ENCODE measurements at places on chromosomes 5 and 9. TPM values are rescaled to one million over a fixed set of nuclear protein-coding genes. Genes with fewer than 3 reads are reported as not detected.

The LRRC14B gene
- total RNA-seq: not detected

The SUSD1 gene
- total RNA-seq: 16.3 TPM

The GFRA3 gene
- 1.8 TPM for total RNA-seq

The ACTBL2 gene
- not detected for total RNA-seq

The NFIB gene
- 76.4 TPM for total RNA-seq

The CRHBP gene
- 0.14 TPM for total RNA-seq

The NEK6 gene
- 4.6 TPM for total RNA-seq

The PDE6A gene
- not detected for total RNA-seq

The C9 gene
- not detected for total RNA-seq

The ADGRV1 gene
- 13.6 TPM for total RNA-seq

The OR1Q1 gene
- total RNA-seq: not detected

The CTXN3 gene
- total RNA-seq: not detected

The IL33 gene
- total RNA-seq: 13.3 TPM

The GRIN1 gene
- total RNA-seq: 0.94 TPM

The INSL6 gene
- not detected for total RNA-seq

The OBP2B gene
- not detected for total RNA-seq

The HMCN2 gene
- total RNA-seq: 0.12 TPM

The GGTA1 gene
- total RNA-seq: not detected

The IL4 gene
- total RNA-seq: not detected

The IFNA21 gene
- not detected for total RNA-seq

The LRRC19 gene
- total RNA-seq: 0.29 TPM

The FOXD4L6 gene
- 0.14 TPM for total RNA-seq

The TMEM232 gene
- total RNA-seq: 6.9 TPM

The OTP gene
- total RNA-seq: 0.31 TPM

The ARL14EPL gene
- not detected for total RNA-seq

The PRUNE2 gene
- total RNA-seq: 3.3 TPM

The TSSK1B gene
- total RNA-seq: 0.12 TPM

The PALM2AKAP2 gene
- total RNA-seq: 4.2 TPM

The OR1N1 gene
- not detected for total RNA-seq

The FOXD1 gene
- total RNA-seq: 1.3 TPM

The TLR4 gene
- 2.7 TPM for total RNA-seq

The BHMT2 gene
- 0.45 TPM for total RNA-seq

The CBY3 gene
- total RNA-seq: not detected

The NRG2 gene
- 1.4 TPM for total RNA-seq

The GADD45G gene
- 10.9 TPM for total RNA-seq
